ENCODE measurements at places on chromosomes 5 and 9.

GRCh38 chr5:78008356-78008967 lies 232.3 kb upstream of the TBCA start:
- peak; percentile 31 for DNase-seq

DNA sequence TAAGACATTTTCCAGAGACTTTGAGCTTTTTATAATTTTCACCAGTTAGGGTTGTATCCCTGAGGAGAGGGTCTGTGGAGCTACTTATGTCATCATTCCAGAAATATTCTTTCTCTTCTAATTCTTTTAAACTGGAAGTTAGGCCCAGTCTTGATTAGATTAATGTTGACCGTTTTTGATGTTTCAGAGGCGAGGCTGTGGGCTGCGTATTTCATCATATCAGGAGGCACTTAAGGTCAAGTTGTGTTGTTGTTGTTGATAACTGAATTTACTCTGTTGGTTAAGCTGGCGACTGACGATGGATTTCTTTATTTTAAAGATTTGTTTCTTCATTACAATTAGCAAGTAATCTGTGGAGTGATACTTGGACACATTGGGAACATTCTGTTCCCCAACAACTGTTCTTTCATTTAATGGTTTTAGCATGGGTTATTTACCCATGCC lies 20.1 kb downstream of the IPO11 start:
- no peak for DNase-seq

DNA sequence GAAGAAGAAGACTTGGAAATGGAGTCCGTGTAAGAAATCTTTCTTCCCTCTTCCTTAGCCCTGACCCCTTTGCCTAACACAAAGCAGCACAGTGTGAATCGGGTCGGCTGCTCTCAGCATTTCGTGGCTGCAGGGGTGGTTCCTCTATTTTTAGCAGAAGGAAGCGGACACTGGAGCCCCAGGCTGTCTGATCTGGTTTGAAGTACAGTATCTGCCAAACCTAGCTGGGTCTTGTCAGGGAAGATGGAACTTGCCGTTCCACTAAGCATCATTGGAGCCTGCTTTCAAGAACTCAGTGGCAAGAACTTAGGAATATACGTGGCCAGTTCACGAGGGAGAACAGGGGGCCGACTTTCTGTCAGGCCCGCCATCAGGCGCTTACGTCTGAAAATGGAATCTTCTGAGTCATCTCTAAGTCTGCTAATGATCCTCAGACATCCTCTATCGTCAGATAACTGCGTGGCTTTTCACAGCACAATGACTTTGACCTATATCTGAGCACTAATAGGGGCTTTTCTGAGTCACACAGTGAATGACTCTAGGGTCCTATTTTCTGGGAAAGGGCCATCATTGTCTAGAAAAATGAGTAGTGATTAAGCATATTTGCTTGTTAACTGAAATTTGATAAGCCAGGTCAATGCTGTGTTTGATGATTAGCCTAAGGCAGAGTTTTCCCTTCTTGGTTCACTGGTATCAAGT lies 43.3 kb upstream of the NCS1 start:
- DNase-seq, result peak; percentile 66

- DNase-seq, result peak; percentile 26
These were observed 67.8 kb downstream of the FAT2 start for GRCh38 chr5:151523335-151523734.

- no peak for DNase-seq
These were observed 55.2 kb upstream of the JAK2 start for GRCh38 chr9:4929917-4930316.

GRCh38 chr5:14397717-14398116 lies 183.9 kb upstream of the OTULINL start:
- peak; percentile 57 for DNase-seq

GRCh38 chr9:99986642-99987041 lies 80.2 kb downstream of the STX17 start:
- DNase-seq, result no peak

DNA sequence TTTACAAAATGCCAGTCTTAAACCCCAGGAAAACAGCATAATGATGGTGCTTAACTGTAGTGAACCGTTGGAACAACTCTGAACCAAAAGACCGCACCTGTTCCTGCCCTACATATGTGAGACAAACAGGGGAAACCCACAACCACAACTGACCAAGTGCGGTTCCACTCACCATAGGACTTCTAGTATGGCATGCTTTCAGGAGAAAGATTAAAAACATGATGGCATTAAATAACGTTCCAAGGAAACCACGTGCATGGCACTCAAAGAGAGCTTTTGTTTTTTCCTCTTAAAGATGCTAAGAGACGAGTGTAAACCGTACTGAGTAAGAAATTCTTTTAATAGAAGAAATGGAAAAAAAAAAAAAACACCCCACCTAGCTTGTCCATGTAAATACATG lies 119.8 kb downstream of the SSBP2 start:
- DNase-seq, result no peak

- no peak for DNase-seq
These were observed 83.5 kb downstream of the HTR1A start for GRCh38 chr5:63878788-63879187.

GRCh38 chr5:105670596-105670995 lies 2000.1 kb downstream of the EFNA5 start:
- no peak for DNase-seq

DNA sequence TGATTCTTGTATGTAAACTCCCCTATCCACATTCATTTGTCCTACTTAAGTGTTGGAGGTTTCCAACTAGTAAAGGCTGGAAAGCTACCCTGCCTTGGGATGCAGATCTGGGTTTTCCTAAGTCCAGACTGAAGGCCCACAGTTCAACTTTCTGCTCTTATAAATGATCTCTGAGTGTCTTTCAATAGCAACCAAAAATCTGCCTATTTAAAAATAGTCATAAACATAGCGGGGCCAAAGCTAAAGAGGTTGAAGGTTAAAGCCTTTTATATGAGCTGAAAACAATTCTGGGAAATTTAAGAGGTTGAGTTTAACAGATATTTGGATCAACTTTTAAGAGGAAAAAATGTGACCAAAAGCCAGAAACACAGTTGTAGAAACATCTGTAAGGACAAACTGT lies 87.2 kb downstream of the NTRK2 start:
- no peak for DNase-seq

- DNase-seq, result no peak
These were observed 972.8 kb downstream of the DTWD2 start for GRCh38 chr5:118015511-118015910.

DNA sequence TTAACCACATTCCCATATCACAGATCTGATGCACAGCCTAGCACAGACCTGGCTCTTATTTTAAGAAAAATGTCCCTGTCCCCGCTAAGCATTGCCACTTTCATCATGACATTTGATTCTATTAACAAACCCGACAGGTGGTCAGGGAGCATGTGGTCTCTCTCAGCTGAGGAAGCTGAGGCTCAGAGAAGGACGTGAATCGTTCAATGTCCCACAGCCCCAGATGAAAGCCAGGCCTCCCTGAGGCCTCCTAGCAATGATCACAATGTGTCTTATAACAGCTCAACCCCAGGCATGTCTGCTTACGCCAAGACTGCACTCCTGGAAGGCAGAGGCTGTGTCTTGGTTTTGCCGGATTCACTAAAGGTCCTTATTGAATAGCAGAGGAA lies 10.4 kb upstream of the CRB2 start:
- no peak for DNase-seq

- DNase-seq, result peak; percentile 28
These were observed 113.1 kb downstream of the PSD2 start for GRCh38 chr5:139908749-139909148.

DNA sequence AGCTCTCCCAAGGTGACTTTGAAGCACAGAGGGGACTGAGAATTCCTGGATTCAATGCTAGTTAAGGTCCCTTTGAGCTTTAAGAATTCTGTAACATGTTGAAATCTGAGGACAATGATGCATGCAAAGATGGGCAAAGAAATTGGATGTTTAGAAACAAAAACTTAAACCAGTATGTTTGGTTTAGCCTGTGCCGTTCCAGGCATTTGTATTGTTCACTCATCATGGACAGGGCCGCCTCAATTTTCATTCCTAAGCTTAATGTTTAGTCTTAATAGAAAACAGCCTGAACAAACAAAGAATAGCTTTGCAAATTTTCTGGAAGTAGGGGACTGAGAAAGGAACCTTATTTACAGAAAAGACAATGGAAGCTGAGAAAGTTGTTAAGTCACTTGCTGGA lies 267.8 kb downstream of the ARHGEF28 start:
- DNase-seq, result no peak

- DNase-seq, result no peak
These were observed 43.2 kb downstream of the MRPL36 start for GRCh38 chr5:1756481-1756880.

DNA sequence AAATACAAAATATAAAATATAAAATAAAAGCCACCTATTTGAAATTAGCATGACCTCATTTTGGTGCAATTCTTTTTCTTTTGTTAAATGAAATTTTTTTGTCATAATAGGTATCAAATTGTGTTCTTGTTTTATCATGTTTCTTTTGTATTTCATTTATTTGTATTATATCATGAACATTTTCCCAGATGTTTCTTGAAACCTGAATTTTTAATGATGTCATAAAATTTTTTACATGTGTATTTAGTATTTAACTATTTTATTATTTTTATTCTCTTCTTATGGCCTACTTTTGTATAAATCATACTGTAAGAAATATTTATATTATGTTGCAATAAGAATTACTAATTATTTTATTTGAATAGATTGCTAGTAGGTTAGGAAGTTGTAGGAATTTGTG lies 361.7 kb downstream of the TMEM161B start:
- DNase-seq, result no peak

DNA sequence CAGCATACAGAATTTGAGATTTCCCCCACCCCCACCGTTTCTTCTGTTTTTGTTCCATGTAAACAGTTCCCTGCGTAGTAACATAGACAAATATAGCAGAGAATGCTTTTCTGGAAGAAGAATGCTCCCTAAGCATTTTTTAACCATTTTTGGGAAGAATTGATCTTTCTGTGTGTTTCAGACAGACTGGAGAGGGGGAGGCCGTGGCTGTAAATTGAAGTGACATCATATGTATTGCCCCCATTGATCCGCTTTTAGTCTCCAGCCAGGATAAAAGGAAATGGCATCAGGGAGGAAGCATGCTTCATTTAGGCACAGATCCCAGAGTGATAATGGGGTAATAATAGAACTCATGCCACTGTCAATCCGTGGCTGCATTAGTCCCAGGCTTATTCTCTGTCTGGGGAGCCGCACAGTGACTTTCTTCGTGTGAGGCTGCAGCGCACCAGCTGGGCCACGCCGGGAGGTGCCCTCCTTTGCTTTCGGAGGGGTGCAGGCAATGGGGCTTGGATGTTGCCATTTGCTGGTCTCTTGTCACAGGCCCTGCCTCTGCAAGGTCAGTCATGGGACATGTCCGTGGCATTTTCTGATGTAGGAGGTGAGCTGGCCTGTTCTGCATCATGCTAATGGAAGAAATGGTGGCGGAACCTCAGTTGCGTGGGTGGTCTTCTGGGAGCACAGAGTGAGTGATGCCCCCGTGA lies 261.5 kb downstream of the FANCC start:
- no peak for DNase-seq

GRCh38 chr5:55892479-55892878 lies 41.3 kb downstream of the IL31RA start:
- no peak for DNase-seq

DNA sequence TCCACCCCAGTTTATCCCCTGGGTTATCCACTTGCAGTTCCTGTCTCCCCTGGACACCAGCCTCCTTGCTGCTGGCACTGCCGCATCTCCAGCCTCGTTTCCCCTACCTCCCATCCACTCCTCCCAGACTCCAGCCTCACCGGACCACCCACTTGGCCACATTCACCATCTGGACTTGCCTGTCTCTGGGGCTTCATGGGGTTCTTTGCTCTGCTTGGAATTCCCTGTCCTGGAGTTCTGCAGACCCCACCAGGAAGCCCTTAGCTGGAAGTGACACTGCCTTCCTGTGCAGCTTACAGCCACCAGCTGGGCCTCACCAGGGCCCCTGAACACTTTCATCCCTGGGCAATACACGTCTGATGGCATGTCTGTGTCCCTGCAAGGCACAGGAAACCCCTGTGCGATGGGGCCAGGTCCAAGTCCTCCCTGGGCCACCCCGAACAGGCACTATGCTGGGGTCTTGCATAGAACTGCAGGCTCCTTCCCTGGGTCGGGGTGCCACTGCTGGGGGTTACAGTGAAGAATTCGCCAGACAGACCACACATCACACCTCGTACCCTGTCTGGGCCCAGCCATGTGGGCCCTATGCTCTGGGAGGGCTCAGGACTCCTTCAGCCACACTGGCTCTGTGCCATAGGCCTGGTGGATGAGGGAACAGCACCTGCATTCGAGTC lies 3.0 kb downstream of the FLT4 start:
- DNase-seq, result no peak

DNA sequence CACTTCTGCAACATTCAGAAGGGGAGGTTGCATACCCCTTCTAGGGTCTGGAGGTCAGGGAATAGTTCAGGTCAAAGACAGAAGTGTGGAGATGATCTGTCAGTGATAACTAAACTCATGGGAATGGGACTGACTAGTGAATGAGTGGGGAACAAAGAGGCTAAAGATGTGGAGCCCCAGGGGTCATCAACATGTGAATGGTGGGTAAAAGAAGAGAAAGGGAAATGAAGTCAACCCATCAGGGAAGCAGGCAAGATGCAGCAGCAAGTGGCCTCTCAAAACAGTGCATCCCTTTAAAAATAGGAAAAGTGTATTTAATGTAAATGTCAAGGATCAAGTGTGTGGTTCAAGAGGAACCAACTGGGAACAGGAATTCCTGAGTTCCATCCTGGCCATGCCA lies 69.9 kb downstream of the PLPPR1 start:
- no peak for DNase-seq

DNA sequence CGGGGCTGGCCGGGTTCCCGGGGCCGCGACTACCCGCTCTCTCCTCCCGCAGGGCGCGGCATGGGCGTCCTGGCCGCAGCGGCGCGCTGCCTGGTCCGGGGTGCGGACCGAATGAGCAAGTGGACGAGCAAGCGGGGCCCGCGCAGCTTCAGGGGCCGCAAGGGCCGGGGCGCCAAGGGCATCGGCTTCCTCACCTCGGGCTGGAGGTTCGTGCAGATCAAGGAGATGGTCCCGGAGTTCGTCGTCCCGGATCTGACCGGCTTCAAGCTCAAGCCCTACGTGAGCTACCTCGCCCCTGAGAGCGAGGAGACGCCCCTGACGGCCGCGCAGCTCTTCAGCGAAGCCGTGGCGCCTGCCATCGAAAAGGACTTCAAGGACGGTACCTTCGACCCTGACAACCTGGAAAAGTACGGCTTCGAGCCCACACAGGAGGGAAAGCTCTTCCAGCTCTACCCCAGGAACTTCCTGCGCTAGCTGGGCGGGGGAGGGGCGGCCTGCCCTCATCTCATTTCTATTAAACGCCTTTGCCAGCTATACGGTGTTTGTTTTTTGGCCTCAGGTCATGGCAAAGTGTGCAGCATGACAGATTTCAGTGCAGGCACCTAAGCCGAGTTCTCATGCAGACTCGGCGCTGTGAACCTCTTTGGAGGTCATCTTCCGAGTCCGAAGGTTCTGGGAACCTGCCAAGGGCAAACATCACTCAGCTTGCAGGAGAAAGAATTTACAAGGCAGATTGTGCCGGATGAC lies 516 bp downstream of the MRPL41 start:
- DNase-seq, result no peak

- DNase-seq, result no peak
These were observed 45.9 kb downstream of the PKD2L2 start for GRCh38 chr5:137935190-137935589.

Measured in stromal cell of bone marrow (primary cell).